ENCODE measurements at places on chromosomes 6 and 20. TPM values are rescaled to one million over a fixed set of nuclear protein-coding genes. Genes with fewer than 3 reads are reported as not detected.

DNA sequence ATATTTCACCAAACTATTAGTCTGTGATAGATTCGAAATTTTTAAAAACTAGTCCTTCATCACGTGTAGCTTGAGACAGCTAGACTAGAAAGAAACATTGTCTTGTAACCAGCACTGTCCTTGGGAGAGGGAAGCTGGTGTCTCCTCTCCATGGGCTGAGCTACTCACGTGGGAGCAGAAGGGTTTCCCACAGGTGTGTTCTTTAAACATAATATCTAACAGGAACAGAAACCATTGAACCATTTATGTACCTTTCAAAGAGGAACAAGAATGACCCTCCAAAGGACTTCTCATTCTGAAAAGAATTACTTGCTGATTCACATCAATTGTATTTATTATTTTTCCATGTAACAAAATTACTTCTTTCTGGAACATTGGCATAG lies 72.4 kb upstream of the SYNJ2 start:
- DNase-seq, result no peak

- DNase-seq, result peak; percentile 83
These were observed 78.3 kb upstream of the CTNNBL1 start for GRCh38 chr20:37615340-37616109.

DNA sequence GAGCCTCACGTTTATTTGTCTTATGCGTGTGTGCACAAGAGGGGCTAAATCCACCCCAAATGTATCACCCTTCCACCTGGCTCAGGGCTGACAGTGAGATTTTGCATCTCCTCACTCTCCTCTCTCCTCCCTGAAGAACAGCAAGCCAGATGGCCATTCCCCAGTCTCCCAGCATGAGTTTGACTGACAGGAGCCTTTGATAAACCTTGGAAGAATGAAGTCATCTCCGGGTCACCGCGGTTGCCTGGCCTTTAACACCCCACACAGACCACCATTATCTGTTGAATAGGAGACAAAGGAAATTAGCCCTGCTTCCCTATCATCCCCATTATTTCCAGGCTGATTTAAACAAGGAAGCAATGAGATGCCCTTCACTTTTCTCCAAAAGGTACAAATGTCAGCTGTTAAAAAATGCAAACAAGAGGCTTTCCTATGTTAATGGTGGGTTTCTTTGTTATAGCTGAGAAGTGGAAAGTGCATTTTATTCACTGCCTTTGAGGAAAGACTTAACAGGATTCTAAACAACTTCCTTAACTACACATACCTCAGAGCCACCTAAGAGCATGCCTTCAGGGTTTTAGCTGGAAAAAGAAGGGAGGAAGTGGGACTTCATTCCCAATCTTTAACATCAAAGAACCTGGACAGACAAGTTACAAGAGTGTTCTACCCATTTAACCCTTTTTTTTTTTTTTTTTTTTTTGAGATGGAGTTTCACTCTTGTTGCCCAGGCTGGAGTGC lies 524.8 kb upstream of the ID4 start:
- no peak for DNase-seq

IGF2R gene
- 31.5 TPM for total RNA-seq

DNA sequence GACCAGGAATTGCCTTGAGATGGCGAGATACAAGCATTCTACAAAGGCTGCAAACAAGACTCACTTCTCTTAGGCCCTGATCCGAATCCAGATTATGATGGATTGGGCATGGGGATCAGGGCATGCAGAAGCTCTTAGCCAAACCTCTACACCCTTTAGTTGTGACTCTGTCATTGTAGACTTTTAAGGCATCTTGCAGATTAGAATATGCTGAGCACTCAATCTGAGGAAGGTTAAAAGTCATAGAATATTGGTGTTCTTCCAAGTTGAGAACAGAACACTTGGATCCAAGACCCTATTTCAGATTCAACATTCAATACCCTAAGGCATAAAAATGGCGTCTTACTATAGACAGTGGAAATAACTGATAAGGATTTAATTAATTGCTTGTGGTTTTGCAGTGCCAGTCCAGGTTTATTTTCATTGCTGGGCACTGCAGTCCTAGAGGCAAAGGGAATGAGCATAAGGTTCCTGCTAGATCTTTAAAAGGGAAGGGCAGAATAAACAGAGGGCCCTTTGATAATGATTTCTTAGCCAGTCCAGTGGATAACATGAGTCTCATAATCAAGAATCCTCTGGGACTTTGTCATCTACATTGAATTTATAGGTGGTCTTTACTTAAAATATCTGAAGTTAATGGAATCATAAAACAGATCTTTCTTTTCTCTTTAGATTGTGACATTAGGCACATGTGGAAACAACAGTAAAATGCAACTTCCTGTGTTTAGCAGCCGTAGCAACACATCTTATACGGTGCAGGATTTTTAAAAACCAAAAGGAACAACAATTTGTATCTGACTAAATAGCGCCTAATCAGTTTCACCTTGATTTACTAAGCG lies 17.6 kb downstream of the PHACTR2 start:
- no peak for DNase-seq

DNA sequence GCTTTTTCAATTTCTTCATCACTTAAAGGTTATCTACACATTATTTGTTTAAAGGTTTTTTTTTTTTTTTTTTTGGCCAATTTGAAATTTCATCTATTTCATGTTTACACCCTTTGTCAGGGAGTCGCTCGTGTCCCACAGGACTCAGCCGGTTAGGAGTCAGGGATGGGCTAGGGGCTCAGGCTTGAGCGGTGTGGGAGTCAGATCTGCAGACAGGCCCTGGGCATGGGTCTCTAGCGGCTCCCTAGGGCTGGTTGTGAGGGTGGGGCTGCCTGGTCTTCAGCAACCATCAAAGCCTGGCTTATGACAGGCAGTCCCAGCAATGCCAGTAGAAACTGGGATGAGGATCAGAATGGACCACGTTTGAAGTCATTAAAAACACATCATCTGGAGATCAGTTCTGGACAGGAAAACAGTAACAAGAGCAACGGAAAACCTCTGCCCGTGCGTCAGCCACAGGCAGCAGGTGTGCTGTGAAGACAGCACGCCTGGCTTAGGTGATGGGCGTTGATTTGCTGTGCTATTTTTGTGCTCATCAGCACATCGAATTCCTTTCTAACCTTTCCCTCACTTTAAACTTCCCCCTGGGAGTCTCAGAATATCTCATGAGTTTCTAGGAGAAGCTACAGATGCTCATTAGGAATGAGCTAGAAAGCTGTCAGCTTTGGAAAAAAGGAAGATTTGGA lies 91.3 kb upstream of the MPC1 start:
- DNase-seq, result no peak

- no peak for DNase-seq
These were observed 87.3 kb downstream of the RSPH3 start for GRCh38 chr6:158912655-158913054.
